Mesendoderm (in vitro differentiated cells): ENCODE measurements at places on chromosomes 7 and 10.
A peak's percentile ranks its signal among the peaks of the same experiment; 100 is the strongest.

DNA sequence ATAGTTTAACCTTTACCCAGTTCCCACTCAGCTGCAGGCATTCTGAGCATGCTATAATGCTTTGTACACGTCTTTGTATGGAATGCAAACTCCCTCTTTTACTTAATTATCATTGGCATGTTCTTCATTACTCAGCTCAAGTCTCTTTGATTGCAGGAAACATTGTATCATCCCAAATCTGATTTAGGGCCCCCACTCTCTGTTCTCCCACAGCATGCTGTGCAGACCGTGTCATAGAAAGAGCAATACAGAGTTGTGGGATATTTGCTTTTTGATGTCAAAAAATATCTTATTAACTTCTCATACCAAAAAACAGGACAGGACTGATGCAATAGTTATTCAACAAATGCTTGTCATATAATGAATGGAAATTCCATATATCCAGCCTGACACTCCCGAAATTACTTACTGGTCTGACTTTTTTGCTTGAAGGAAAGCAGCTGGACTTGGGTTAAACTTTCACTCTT, 1081.5 kb upstream of the C7orf33 start:
- DNase-seq = no peak

- DNase-seq = no peak
These were observed 132.6 kb downstream of the RPS24 start for GRCh38 chr10:78166261-78166660.

DNA sequence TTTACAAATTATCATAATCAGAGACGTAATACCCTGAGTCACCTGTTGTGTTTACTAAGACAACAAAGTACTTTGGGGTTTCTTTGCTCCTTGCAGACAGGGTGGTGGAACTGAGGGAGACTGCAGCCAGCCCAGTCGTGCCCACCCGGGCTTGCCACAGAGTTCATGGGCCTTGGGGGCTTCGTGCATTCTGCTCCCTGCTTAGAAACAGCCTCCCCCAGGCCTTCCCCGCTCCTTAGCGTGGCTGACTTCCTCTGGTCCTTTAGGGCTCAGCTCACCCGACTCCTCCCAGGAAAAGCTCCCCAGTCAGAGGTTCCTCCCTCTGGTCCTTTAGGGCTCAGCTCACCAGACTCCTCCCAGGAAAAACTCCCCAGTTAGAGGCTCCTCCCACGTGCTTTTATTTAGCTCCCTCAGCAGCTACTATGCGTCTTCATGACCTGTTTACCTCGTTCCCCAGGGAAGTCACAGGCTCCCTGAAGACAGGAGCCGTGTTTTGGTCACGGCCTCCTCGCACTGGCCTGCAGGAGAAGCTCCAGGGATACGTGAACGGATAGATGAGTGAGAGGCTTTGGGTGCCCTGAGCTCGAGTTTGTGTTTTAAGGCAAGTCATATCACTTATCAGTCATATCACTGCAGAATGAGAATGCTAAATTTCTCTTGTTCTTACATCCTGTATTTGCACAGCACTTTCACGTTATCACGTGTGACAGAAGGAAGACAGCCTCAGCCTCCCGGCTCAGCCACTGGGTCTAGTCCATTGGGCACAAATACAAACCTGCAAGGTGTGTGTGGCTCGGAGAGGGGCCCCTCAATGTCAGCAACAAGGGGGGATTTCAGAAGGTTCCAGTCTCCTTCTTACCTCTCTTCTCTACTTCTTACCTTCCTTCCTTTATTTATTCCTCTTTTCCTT, 52.7 kb upstream of the VIPR2 start:
- DNase-seq = peak; percentile 47

- DNase-seq = no peak
These were observed 198.5 kb upstream of the TMEM196 start for GRCh38 chr7:19971956-19972355.

DNA sequence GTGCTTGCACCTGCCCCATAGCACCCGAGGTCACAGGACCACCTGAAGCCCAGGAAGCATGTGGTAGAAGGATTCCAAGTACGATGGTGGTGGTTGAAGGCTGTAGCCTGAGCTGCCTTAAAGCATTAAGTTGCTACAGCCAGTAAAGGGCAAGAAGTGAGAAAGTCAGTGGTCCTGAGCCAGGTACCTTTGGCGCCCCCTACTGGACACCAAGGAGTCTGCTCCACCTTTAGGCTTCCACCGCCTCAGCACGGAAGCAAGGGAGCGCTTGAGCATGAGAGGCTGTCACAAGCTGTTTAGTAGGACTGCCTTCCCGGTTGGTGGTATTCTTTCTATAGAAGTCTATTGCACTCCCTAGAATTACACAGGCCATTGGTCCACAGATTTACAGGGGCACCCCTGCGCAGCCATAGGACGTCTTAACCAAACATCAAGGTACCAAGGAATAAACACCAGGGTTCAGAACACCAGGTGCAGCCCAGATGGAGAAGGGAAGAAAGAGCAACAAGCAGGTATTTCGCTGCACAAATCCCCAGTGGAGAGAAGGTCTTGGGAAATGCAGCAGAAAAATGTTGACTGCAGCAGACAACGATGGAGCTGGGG, 2.2 kb downstream of the CRTAC1 start:
- DNase-seq = peak; percentile 89

DNA sequence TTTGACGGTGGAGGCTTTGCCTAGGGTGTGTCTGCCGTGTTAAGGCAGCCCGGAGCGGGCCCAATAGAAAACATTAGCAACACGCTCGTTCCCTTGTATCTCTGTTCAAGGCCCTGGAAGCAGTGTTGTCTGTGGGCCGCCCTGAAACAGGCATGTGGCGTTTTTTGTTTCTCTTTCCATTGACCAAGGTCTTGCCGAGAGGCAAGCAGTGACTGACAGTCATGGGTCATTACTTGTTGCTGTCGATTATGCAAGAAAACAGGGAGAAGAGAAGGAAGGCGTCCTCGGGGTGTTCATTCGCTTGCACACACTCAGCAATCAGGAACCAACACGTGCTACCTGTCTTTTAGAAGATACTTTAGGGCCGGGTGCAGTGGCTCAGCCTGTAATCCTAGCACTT, 92.5 kb downstream of the EZH2 start:
- DNase-seq = no peak

DNA sequence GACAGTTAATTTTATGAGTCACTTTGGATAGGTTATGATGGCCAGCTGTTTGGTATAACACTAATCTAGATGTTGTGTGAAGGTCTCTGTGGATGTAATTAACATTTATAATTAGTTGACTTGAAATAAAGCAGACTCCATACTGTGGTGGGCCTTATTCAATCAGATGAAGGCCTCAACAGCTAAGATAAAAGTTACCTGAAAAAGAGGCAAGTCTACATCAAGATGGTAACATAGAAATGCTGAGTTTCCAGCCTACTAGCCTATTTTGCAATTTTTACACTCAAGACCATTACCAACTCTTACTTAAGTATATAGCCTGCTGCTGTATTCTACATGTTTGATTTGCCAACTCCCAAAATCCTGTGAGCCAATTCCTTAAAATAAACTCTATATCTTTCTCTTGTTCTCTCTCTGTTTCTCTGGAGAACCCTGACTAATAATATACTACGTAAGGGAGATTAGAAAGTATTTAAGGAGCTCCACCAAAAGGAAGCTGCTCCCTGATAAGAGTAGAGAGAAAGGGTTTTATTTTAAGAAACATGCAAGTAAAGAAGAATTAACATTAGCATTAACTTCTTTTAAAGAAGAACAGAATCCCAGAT, 42.7 kb downstream of the ZNF438 start:
- no peak for DNase-seq
